AML-193 (cell line): ENCODE measurements at places on chromosomes 13 and 19.

DNA sequence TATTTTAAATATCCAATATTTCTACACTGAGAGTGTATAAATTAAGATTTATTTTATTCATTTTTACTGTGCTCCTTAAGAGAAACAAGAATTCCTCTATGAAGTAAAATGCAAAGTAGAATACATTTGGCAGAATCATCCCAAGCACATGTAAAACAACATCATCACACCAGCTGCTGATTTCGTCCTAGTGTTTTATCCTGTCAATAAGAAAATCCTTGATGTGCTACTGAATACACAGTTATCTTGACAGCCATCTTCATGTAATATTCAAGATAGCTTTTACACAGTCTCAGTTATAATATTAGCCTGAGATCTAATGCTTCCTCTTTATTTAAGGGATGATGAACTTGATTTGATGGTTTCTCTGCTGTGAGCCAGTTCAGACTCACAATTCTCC, 282.4 kb downstream of the MZT1 start:
- DNase-seq: no peak

DNA sequence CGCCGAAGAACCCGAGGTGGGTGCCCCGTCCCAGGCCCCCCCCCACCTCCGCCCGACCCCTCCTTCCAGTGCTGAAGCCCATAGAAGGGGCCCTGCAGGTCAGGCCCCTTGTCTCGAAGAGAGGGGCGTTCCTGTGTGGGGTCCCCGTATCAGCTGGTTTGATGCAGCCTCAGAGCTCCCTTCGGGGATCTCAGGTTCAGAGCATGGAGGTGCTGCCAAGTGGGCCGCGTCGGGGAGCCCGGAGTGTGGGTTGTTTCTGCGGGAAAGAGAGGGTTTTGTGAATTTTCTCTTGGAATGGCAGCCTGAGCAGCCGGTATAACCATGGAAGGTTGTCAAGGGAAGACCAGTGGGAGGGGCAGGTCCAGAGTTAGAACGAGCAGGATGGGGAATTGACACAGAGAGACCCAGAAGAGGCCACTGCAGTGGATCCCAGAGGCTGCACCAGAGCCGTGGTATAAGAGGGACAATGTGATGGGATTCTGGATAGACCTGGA, 384 bp downstream of the TRAPPC2B start:
- no peak for DNase-seq

DNA sequence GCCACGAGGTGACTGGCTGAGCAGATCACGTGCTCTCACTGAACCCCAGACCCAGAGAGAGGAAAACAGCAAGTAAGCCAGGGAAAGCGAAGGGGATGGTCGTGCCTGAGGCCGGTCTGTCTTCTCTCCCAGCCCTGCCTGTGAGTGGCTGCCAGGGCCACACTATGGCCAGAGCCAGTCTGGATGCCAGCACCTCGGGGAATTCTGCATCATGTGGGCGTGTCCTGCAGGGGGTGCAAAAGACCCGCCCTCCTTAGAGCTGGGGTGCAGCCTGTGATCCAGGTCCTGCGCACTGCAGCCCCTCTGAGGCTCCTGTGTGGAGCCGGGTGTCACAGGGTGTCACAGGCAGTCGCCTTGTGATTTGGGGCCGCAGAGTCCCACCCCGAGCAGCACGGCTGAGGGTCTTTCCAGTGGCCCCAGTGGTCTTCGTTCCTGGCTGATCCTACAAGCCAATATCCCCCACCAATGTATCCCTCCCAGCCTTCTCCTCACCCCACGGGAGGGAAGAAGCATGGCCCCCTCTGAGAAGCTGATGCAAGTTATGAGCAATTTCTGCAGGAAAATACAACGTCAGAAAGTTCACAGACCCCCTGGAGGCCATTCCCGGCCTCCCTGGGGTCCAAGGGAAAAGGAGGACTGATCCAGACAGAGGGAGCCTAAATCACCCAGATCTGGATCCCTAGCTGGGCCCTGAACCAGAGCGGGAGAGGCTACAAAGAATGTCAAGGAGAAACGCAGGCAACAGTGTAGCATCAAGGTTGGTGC, 7.7 kb downstream of the PPP1R12C start:
- DNase-seq: no peak

DNA sequence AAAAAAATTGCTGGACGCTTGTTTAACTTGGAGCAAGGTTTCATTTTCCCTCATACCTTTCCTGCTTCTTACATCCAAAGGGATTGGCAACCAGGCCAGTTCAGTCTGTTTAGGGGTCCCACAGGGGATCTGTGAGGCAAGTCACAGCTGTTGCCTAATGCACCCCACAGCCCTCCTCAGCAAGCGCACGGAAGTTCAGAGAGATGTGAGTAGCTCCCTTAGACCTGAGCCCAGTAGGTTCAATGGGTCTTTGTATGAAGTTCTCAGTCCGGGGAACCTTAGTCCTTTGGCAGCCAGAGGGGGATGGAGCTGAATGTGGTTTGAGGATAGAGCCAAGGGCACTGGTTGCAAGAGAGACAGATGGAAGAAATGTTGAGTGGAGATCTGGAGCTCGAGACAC, 13.0 kb downstream of the SAMD4B start:
- no peak for DNase-seq

- no peak for DNase-seq
These were observed 562.5 kb downstream of the EFNB2 start for GRCh38 chr13:105972811-105973590.

- DNase-seq: no peak
These were observed 25.7 kb upstream of the WASF3 start for GRCh38 chr13:26531742-26532141.

DNA sequence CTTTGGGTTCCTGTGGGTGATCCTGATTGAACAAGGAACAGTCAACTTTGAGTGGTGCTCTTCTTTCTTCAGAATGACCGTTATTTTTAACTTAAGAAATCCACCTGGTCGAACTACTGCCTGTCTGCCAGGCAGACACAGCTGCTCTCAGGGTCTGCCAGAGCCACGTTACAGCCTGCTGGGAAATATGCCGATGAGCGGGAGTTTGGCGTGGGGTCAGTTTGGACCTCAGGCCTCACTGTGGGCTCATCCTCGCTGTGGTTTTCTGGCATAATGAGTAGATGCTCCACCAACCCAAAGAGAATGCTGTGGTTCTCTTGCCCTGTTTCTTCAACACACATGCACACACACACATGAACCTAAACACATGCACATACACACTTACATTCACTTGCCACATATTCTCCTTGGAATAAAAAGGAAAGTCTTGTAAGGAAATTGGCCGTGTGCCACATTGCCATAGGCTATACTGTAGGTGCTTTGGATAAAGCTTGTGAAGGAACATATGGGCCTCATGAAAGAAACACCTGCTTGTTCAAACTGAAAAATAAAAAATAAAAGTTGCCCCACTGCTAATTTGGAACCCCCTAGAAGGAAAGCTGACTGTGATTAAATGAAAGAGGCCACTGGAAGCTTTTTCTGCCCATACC, 598.7 kb upstream of the KLF12 start:
- DNase-seq: no peak

DNA sequence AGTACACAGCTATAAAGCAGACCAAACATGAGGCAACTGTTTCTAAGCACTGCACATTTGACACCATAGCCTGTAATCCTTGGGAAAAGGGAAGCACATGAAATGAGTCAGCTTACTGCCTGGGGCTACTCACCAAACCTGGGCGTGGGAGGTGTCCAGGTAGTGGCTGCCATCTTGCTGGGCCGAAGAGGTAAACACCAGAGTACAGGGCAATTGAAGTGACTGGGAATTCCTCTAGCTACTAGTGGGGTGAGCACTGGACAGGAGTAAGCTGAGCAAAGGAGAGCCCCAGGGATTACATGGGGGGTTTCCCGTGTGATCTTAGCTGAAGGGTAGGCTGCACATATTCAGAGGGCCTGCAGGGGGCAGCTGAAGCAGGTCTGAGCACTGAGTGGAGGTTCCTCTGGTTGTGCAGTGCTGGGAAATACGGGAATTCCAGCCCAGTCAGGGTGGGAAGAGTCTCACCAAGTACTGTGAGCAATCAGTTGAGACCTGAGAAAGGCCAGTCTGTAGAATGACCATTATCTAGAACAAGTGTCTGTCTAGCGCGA, 140.5 kb downstream of the SLC7A1 start:
- DNase-seq: peak; percentile 3

DNA sequence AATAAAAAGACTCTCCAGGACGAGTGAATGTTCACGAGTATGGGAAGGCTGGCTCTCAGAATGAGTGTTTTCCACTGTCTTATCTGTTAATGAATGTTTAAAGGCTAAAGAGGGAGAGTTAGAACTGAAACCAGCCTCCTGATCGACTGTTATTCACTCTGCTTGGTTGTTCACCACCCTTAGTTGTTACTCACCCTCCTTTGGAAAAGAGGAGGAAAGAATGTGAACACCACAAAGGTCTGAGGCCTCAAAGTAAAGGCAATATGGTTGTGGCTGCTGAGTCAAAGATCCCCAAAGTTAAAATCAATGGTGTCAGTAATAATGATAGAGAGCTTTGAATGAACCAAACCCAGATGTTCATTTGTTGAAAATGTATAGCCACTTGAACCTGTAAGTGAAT, 1793.2 kb upstream of the PCDH20 start:
- DNase-seq: no peak

DNA sequence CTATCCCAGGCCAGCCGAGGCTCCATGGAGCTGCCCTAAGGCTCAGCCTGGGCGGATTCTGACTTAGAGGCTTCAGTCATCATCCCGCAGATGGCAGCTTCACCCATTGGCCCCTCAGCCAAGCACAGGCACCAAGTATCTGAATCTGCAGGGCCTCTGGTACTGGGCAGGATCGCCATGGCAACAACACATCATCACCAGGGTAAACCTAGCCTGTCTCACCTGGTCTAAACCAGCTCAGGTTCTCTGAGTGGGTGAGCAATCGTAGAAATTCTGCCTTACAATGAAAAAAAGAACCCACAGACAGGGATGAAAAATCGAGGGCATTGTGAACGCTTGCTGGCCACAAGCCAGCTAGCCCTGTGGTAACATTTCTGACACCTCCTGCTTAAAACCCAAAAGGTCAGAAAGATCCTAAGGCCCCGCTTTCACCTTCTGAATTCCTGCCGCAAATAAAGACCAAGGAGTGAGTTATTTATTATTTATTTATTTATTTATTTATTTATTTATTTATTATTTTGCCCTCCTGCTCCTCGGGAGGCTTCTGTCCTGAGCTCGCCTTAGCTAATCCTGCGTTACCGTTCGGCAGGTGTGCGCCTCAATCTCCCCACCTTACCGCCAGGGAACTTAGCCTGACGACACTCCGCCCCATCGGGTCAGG, 12.0 kb upstream of the CEACAM21 start:
- no peak for DNase-seq
